ENCODE measurements at places on chromosomes 4 and X. TPM values are rescaled to one million over a fixed set of nuclear protein-coding genes. Genes with fewer than 3 reads are reported as not detected.

The H2BW2 gene
- not detected for total RNA-seq

The TIMP1 gene
- 269 TPM for total RNA-seq

The MID2 gene
- 10.6 TPM for total RNA-seq

The KLB gene
- total RNA-seq = 0.18 TPM

The SNX12 gene
- total RNA-seq = 80.6 TPM

The CT45A2 gene
- not detected for total RNA-seq

The GCNA gene
- total RNA-seq = 0.88 TPM

The BEND2 gene
- total RNA-seq = not detected

The PHKA2 gene
- 10.7 TPM for total RNA-seq

The ANKRD17 gene
- 23.0 TPM for total RNA-seq

The NFXL1 gene
- 5.2 TPM for total RNA-seq

The RTL9 gene
- total RNA-seq = 0.06 TPM

The SMPX gene
- total RNA-seq = not detected

All from A549 treated with RU486 at 1 μM for 4 hours (cell line).